Activated T-helper 1 cell treated with Interleukin-2 at 50 U/mL for 16 hours (primary cell): ENCODE measurements at places on chromosomes 7 and 10.

DNA sequence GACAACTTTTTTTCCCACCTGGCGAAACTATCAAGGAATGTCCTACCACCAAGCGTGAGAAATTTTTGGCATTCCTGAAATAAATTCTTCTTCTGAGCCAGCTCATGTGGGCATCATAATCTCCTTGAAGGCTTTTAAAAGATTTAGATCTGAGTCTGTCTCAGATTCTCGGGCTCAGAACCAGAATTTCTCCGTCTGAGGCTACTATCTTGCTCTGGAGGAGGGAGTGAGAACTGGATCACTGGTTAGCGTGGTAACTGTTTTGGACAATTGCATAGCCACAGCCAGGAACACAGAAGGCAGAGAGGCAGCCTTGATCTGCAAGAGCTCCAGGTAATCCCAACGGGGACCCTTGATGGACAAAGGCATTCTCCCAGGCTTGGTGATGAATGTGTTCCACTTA, 1.0 kb upstream of the PLAC9 start:
- DNase-seq = no peak

- DNase-seq = no peak
Observed at GRCh38 chr7:12385364-12385786, 18.3 kb downstream of the VWDE start.

GRCh38 chr10:45418417-45418848, 44.4 kb downstream of the ALOX5 start:
- no peak for DNase-seq

GRCh38 chr10:66931340-66931948, 5.6 kb downstream of the LRRTM3 start:
- DNase-seq = no peak

- no peak for DNase-seq
Observed at GRCh38 chr7:50156706-50157105, 63.7 kb upstream of the ZPBP start.

DNA sequence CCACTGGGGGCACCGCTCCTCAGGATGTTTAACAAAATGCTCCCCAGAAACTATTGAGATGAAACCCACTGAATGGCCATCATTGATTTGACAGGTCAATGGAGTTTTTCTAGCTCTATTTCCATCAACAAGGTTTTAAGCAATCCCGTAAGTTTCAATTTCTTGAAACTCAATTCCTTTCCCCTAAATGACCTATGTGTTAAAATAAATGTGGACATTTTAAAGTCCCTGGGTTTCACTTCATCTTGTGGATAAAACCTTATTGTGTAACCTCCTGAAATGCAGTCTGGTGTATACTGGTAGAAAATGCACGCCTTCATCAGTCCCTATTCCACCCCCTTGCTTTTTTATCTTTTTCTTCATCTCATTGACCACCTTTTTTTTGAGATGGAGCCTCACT, 8.9 kb upstream of the C7orf33 start:
- DNase-seq = no peak

DNA sequence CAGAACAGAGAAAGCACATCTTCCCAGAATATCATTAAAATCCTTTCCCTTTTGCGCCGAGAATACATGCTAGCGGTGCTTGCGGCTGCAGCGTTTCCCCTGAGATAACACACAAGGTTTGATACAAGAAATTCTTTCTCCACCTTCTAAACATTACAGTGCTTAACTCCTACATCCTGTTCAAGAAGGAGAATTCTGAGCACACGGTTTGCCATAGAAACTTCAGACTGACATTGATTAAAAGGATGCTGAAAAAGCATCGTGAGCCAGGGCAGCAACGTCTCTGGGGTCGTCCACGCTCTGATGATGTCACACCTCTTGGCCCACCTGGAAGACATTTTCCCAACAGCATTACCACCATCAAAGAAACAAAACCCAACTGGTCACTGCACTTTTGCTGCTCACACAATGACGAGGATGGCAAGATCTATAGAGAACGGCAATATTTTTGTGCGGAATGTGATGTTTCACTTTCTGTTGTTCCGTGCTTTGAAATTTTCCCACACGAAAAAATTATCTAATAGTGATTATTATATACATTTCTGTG, 27.0 kb upstream of the PRSS1 start:
- no peak for DNase-seq

DNA sequence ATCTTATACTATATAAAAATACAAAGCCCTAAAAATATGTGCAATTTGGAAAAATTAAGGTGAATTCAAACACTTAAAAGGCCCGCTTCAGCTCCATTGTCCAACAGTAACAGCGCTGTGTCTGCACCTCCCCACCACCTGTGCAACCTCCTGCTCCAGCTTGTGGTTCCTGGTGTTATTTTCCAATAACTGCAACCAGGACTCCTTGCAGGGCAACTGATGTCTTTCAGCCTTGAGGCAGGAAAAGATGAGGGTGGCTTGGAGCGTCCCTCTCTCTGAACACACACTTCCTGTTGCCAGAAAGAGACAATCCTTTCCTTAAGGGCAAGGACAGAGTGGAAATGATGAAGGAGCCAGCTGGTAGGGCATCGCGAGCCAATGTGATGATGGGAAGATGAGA, 336.0 kb downstream of the GLRX3 start:
- no peak for DNase-seq

- DNase-seq = no peak
Observed at GRCh38 chr10:85900487-85900886, 466.1 kb downstream of the GRID1 start.

- DNase-seq = no peak
Observed at GRCh38 chr10:77387247-77387646, 250.4 kb downstream of the KCNMA1 start.

GRCh38 chr7:22372863-22373262, 15.9 kb upstream of the RAPGEF5 start:
- DNase-seq = no peak

- DNase-seq = peak; percentile 51
Observed at GRCh38 chr10:11165591-11166543, 148.2 kb downstream of the CELF2 start.

DNA sequence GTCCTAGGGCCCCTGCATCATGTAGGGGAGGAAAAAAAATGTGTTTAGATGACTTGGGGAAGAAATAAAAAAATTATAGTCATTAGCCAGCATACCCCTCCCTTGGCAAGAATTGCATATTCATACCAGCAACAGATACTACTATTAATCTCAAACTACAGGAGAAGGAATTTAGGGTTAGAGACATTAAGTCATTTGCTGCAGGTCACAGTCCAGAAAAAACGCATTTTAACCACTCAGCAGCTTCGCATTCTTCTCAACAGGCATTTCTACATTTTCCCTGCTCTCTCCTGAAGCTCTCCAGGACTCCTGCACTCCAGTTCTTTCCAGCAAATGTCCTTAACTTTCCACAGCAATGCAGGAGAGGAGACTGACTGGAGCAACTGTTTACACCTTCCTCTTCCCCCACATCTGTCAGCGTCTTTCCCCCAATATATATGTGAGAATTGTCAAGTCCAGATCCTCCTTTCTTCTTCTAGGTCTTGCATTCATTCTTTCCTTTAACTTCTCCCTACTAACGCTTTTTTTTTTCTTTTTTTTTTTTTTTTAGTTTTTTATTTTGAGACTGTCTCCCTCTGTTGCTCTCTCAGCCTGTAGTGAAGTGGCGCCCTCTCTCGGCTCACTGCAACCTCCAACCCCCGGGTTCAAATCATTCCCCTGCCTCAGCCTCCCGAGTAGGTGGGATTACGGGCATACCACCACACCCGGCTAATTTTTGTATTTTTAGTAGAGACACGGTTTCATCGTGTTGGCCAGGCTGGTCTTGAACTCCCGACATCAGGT, 35.6 kb downstream of the PRPS1L1 start:
- no peak for DNase-seq

DNA sequence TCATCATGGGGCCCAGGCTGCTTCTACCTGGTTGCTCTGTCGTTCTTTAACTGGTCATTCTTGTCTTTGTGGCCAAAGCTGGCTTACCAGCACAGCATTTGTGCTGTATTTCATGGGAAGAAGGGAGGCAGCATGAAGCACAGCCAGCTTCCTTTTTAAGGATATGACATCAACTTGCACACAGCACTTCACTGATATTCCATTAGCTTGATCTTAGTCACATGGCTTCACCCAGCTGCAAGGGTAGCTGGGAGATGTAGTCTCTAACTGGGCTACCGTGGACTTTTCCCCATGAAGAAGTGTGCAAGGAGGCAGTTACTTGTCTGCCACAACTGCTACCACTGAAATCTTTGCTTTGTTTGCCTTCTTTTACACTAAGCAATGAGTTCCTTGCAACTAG, 525.2 kb downstream of the LRMDA start:
- no peak for DNase-seq

DNA sequence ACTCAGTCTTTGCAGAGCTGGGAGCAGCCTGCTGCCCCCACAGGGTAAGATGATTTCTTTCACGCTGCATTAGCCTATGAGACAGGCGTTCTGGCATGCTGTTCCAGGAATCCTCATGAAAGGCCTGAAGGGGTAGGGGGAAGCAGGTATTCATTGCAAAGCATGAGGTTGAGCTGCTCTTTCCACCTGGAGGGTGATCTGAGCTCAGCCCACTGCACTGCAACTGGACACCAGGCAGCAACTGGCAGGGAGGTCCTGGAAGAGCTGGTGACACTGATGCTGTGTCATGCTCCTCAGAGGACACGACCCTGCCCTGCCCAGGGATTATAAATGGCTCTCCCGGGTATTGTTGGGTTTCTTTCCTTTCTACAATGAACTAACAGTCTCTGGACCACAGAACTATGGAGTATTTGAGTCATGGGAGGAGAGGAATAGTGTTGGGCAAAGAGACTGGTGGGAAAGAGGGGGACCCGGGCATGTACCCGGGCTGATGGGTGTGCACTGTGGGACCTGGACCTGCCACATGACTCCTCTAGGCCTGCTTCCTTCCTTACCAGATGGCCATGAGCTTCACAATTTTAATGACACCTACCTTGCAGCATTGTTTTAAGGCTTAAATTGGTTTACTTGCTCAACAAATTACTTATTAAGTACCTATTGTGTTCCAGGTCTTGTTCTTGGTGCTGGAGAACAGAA, 24.3 kb downstream of the SLC25A28 start:
- no peak for DNase-seq

DNA sequence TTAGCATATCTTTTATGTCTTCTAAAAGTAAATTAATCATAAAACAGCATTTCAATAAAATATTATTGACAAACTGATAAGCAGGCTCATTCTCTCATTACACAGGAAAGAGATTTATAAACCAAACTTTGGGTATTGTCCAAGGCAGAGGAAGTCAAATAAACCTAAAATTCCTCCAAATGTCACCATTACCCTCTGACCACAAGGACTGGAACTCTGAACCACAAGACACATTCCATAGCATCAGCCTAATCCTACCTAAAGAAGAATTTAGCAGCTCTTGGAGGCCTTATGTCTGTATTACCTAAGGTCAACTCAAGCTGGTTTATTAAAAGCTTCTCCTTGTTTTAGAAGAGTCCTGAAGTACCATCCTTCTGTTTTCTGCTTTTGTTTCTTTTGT, 82.4 kb upstream of the SLC13A1 start:
- no peak for DNase-seq

GRCh38 chr10:59905066-59905730, 1.2 kb downstream of the CCDC6 start:
- DNase-seq = no peak

- DNase-seq = no peak
Observed at GRCh38 chr7:831596-832166, 595 bp upstream of the SUN1 start.

DNA sequence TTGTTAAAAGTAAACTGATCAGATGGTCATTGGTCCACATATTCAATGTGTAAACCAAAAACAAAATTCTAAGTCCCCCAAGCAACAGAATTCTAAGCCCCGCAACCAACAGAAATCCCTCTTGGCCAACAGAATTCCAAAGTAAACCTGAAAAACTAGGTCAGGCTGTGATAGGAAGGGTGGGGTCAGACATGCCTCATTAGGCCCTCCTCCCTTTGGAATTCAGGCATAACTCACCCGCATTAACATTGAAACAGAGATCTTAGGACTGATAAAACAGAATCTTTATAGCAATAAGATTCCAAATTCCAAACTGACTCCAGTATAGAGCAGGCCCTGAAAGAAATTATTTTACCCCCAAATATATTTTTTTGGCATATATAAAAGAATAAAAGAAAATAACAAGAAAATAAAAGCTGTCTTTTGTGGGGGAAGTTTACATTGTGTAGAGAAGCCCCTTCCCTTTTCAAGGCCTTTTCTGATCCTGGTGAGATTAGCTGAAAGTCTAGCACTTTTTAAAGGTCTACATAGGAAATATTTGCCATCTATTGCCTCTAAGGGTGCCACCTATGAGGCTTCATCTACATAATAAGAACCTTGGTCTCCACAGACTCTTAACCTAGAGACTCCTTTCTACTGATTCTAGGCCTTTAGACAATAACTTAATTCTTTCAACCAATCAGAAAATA, 30.5 kb downstream of the GNAT3 start:
- DNase-seq = no peak

DNA sequence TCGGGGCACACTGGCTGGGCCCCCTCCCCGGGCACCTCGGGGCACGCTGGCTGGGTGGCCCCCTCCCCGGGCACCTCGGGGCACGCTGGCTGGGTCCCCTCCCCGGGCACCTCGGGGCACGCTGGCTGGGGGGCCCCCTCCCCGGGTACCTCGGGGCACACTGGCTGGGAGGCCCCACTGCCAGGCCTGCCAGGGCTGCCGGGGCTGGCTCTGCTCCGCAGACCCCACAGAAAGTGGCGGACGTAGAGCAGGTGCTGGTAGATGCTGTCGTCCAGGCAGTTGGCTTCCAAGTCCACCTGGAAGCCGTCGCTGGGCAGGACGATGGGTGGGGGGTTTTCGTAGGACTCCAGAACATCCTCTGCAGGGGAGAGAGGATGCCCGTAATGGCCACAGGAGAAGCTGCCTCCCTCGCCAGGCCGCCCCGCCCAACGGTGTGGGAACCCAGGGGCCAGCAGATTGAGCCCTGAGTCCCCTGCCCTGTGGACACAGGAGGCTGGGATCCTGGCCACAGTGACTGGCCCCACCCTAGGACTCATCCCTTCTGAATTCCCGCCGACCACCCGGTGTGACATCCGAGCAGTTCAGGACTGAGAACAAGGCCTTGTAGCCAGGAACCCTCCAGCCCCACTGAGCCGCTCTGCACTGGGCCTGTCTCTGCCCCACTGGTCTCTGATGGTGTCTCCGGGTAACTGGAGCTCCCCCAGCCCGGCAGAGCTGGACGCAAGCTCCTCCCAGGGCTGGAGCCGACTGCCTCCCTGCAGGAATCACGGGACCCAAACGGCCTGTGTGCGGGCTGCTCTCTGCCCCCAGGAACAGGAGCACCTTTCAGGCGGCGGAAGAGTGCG, 28.2 kb downstream of the AP5Z1 start:
- no peak for DNase-seq

GRCh38 chr7:45986355-45987298, 65.6 kb upstream of the IGFBP3 start:
- DNase-seq = no peak

DNA sequence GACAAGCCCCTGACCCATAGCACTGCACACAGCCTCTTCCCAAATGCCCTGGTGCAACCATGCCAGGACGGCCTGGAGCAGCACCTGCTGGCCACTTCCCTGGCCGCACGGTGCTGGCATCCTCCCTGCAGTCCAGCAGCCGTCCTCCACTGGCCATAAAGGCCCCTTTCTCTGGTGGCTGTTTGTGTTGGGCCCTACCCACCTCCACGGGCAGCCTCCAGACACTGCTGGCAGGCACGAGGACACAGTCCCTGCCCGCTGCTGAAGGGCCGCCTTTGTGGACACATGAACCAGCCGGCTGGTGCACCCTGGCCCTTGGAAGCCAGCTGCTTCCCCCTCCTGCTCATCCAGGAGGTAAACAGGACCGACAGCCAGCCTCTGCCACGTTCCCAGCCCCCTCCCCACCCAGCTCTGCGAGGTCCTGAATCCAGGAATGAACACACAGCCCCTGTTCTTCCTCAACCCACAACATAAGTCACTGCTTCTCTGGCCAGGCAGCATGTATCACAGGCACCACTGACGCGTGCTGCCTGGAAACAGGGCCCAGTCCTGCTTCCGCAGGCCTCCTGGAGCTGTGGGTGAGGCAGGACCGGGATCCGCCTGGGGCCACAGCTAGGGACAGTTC, 43.8 kb downstream of the SPOCK2 start:
- no peak for DNase-seq
